Left ventricle myocardium inferior (tissue), 1 donor: ENCODE measurements at places on chromosomes 6 and 20. TPM values are rescaled to one million over a fixed set of nuclear protein-coding genes. Genes with fewer than 3 reads are reported as not detected.
A peak's percentile ranks its signal among the peaks of the same experiment; 100 is the strongest.

MMS22L gene
- total RNA-seq: 1.9 TPM

SLPI gene
- 1.8 TPM for total RNA-seq

ZSWIM1 gene
- total RNA-seq: 11.2 TPM

POPDC3 gene
- total RNA-seq: 56.9 TPM

TTK gene
- 0.25 TPM for total RNA-seq

DNA sequence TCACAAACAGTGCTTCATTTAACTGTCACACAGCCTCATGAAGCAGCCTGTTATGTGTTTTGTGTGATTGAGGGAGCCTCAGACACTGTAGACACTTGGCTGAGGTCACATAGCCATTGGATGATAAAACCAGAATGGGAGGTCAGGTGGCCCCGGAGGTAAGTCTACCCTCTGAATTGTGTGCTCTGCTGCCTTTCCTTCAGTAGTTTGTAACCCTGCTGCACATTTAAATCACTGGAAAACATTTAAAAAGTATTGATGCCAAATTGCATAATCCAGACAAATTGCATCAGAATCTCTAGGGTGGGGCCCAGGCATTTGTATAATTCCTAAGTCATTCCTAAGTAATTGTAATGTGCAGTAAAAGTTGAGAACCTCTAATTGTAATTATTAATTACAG, 85.2 kb upstream of the ECI2 start:
- no peaks in the 10 kb centered on the region for H3K27me3 ChIP-seq
- no peak overlapping the region for H3K27ac ChIP-seq
- no peak overlapping the region for H3K4me3 ChIP-seq
- no peaks in the 10 kb centered on the region for H3K4me1 ChIP-seq
- H3K36me3 ChIP-seq: no peaks in the 10 kb centered on the region
- DNase-seq: no peak

- peaks cover 61% of the 10 kb centered on the region for H3K36me3 ChIP-seq
- H3K27ac ChIP-seq: no peak overlapping the region
- peaks cover 68% of the 10 kb centered on the region for H3K4me1 ChIP-seq
- H3K27me3 ChIP-seq: no peaks in the 10 kb centered on the region
- no peak for DNase-seq
Measured at GRCh38 chr6:56520218-56520617, 122.5 kb downstream of the DST start.

DNA sequence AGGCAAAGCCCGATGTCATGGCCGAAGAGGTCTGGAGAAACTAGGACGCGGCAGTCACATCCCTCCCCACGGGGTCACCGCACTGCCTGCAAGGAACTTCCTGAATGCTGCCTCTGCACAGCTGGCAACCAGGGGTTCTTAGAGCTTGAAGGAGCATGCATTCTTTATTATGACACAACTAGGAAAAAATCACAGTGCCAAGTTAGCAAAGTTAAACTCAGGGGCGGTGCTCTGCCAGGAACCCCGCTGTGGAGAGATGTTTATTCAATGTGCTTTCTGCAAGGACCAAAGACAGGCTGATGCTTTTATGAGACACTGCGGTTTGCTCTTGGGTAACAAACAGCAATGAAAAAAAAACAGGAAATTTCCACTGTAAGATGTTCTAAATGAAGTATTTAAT, 287.3 kb upstream of the FOXQ1 start:
- H3K27me3 ChIP-seq: peaks cover 54% of the 10 kb centered on the region
- no peak overlapping the region for H3K27ac ChIP-seq
- no peaks in the 10 kb centered on the region for H3K36me3 ChIP-seq
- H3K4me1 ChIP-seq: no peaks in the 10 kb centered on the region
- DNase-seq: no peak

DNA sequence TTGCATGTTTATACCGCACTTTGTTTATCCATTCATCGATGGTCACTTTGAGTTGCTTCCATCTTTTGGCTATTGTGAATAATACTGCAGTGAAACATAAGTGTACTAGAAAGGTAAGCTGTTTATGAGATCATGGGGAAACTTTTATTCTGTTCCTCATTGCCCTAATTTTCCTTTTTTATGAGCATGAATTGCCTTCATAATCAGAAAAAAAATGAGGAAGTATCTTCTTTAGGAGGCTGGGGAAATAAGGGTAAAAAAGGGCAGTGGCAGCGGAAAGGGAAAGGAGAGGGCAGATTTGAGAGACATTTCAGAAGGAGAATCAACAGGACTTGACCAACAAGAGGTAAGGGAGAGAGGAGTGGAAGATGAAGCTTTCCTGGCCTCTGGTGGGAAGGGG, 14.3 kb upstream of the SERINC3 start:
- no peaks in the 10 kb centered on the region for H3K27me3 ChIP-seq
- H3K27ac ChIP-seq: no peak overlapping the region
- H3K36me3 ChIP-seq: no peaks in the 10 kb centered on the region
- DNase-seq: no peak
- no peak overlapping the region for H3K4me3 ChIP-seq

GRCh38 chr6:14763139-14763538, 482.7 kb upstream of the JARID2 start:
- H3K27me3 ChIP-seq: no peaks in the 10 kb centered on the region
- no peak overlapping the region for H3K4me3 ChIP-seq
- H3K36me3 ChIP-seq: no peaks in the 10 kb centered on the region
- DNase-seq: no peak

DNA sequence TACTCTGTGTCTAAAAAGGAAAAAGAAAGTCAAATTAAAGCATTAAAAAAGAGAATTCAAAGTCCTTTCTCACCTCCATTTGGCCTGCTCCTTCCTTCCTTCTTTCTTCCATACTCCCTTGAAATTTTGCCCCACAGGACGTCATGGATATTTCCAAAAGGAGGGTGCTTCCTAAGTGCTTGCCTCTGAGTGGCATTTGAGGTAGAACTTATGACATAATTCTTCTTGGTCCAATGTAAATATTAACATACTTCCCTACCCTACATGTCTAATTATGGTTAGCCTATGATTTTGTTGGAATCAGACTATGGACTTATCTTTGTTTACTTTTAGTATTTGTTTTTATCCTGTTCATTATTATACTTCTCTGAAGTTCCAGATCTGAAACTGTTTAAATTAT, 132.3 kb downstream of the PFDN4 start:
- no peaks in the 10 kb centered on the region for H3K27me3 ChIP-seq
- peaks cover 6% of the 10 kb centered on the region for H3K4me1 ChIP-seq
- DNase-seq: no peak
- no peak overlapping the region for H3K27ac ChIP-seq

GRCh38 chr6:36666287-36666686, 12.2 kb upstream of the CDKN1A start:
- H3K27me3 ChIP-seq: no peaks in the 10 kb centered on the region
- H3K4me1 ChIP-seq: peaks cover 22% of the 10 kb centered on the region
- no peak for DNase-seq
- no peak overlapping the region for H3K4me3 ChIP-seq

DNA sequence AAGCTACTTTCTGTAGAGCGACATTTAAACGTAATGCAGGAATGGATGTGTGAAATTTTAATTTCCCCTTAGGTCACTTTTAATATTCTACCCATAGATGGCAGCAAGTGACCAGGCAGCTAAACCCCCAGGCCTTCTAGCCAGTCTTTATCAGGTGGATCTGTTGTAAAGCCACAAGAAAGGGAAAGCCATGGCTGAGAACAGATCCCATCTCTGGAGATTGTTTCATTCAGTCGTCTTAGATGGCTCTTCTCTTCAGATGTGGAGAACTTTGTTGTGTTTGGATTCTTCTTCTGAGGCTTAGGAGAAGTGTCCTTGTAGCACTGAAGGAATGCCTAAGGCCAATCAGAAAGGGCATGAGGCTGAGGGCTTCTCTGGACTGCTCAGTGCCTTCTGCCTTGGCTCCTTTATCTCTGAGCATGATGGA, 15.8 kb upstream of the RNF182 start:
- H3K36me3 ChIP-seq: no peaks in the 10 kb centered on the region
- H3K4me1 ChIP-seq: no peaks in the 10 kb centered on the region
- no peak overlapping the region for H3K27ac ChIP-seq
- H3K27me3 ChIP-seq: peaks cover 50% of the 10 kb centered on the region
- H3K4me3 ChIP-seq: no peak overlapping the region

- no peaks in the 10 kb centered on the region for H3K27me3 ChIP-seq
- H3K27ac ChIP-seq: no peak overlapping the region
- H3K4me3 ChIP-seq: no peak overlapping the region
- DNase-seq: no peak
- H3K36me3 ChIP-seq: no peaks in the 10 kb centered on the region
Measured at GRCh38 chr6:160477901-160478300, 129.7 kb downstream of the SLC22A3 start.

DNA sequence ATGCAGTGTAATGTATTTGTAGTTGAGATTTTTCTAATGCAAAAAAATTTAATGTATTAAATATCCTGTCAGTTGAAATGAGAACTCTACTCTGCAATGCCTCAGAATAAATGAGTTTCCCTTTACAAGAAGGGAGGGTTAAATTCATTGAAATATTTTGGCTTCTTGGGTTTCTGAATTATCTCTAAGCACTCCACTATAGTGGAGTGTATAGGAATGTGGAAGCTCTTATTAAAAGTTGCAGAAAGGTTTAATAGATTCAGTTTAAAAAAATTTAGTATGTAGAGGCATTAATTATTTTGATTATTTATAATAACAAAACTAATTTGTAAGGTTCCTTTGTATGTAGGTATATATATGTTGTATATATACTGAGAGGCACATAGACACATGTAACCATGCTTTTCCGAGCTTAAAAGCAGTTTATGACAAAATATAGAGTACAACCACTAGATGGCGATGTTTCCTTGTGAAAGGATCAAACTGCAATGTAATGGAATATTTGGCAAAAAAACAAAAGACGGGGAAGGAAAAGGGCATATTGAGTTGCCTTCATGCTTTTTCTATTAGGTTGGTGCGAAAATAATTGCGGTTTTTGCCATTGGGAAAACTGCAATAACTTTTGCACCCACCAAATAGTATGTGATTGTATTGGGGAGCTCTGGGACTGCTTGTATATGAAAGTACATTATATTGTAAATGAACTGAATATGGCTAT, 144.2 kb downstream of the MYO6 start:
- H3K4me3 ChIP-seq: no peak overlapping the region
- no peak for DNase-seq
- no peak overlapping the region for H3K27ac ChIP-seq
- peaks cover 5% of the 10 kb centered on the region for H3K4me1 ChIP-seq
- no peaks in the 10 kb centered on the region for H3K27me3 ChIP-seq

DNA sequence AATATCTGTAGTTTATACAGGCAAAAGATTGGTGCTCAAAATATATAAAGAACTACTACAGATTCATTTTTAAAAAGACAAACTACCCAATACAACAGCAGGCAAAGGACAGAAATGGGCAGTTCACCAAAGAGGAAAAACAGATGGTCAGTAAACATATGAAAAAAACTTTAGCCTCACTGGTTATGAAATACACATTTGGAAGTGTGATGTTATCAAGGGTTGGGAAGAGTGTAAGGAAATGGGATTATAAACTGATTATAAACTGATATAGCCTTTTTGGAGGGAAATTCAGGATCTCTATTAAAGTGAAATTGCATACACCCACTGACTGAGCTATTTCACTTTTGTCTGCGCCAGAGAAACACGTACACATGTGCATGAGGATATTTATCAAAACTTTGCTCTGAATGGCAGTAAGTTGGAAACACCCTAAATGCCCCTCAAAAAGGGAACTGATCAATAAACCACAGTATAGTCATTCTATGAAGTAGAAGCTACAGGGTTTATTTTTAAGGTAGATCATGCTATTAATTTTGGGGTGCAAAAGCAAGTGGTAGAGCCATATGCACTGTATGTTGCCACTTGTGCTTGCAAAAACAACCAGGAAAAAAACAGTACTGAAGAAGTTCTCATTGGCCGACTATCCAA, 32.2 kb upstream of the ARFGEF2 start:
- H3K36me3 ChIP-seq: no peaks in the 10 kb centered on the region
- DNase-seq: no peak
- H3K4me3 ChIP-seq: no peak overlapping the region
- no peaks in the 10 kb centered on the region for H3K27me3 ChIP-seq
- no peak overlapping the region for H3K27ac ChIP-seq
- H3K4me1 ChIP-seq: no peaks in the 10 kb centered on the region

DNA sequence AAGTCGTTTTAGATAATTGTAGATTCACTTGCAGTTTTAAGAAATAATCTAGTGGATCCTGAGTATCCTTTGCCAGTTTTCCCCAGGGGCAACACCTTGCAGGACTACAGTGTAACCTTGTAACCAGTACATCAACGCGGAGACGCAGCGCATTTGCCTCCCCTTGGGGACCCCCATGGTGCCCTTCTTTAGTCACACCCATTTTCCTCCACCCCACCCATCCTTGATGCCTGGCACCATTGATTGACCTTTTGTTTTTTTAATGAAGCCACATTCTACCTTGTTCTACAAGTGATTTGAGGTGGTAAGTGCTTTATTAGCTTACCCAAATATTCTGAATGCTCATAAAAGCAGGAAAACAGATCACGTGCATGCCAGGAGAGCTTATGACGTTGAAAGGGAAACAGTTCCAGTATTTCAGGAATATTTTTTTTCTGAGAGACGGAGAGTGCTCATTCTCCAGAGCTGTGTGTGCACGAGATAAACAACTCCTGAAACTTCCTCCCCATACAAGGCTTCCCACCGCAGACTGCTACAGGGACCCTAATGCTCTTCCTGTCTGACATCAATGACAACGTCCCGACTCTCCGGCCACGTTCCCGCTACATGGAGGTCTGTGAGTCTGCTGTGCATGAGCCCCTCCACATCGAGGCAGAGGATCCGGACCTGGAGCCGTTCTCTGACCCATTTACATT, 35.7 kb downstream of the CDH26 start:
- H3K4me1 ChIP-seq: peaks cover 27% of the 10 kb centered on the region
- H3K36me3 ChIP-seq: no peaks in the 10 kb centered on the region
- no peak for DNase-seq
- peak overlapping the region; percentile 23 for H3K4me3 ChIP-seq
- no peak overlapping the region for H3K27ac ChIP-seq

- H3K4me1 ChIP-seq: peaks cover 24% of the 10 kb centered on the region
- H3K27me3 ChIP-seq: no peaks in the 10 kb centered on the region
- no peaks in the 10 kb centered on the region for H3K36me3 ChIP-seq
- DNase-seq: no peak
Measured at GRCh38 chr20:51425347-51426106, 117.0 kb downstream of the NFATC2 start.

DNA sequence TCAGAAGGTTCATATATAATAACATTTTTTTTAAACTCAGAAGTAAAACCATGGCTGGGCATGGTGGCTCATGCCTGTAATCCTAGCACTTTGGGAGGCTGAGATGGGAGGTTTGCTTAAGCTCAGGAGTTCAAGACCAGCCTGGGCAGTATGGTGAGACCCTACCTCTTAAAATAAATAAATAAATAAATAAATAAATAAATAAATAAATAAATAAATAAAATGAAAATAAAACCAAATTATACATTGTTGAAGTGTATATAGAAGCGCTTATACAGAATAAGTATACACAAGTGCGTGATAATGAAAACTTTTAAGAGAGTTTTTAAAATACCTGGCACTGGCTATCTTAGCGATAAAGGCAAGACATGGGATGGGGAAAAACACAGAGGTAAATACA, 71.6 kb downstream of the OR2B2 start:
- H3K27ac ChIP-seq: no peak overlapping the region
- H3K36me3 ChIP-seq: peaks cover 4% of the 10 kb centered on the region
- peaks cover 41% of the 10 kb centered on the region for H3K4me1 ChIP-seq
- no peak overlapping the region for H3K4me3 ChIP-seq

- no peaks in the 10 kb centered on the region for H3K27me3 ChIP-seq
- H3K4me3 ChIP-seq: no peak overlapping the region
- H3K4me1 ChIP-seq: no peaks in the 10 kb centered on the region
- H3K36me3 ChIP-seq: no peaks in the 10 kb centered on the region
Measured at GRCh38 chr6:162450358-162450757, 277.2 kb downstream of the PRKN start.

- H3K27me3 ChIP-seq: no peaks in the 10 kb centered on the region
- H3K27ac ChIP-seq: peak within 1 kb of the TSS; percentile 98
- H3K36me3 ChIP-seq: no peaks in the 10 kb centered on the region
- DNase-seq: peak; percentile 66
Measured at GRCh38 chr6:112253841-112254816, at the start of gene LAMA4. Gene LAMA4, minus strand, starts transcription at chr6:112254567. Its CDS starts 417 bp downstream, at chr6:112254150.
